Neural progenitor cell (in vitro differentiated cells): ENCODE measurements at places on chromosomes 5 and 9.
A peak's percentile ranks its signal among the peaks of the same experiment; 100 is the strongest.

GRCh38 chr5:118953652-118954005 is 34.7 kb downstream of the DTWD2 start:
- no peak overlapping the region for H3K27ac ChIP-seq
- H3K4me3 ChIP-seq = no peak overlapping the region
- no peaks in the 10 kb centered on the region for H3K27me3 ChIP-seq
- peaks cover 9% of the 10 kb centered on the region for H3K4me1 ChIP-seq

- no peak for DNase-seq
- no peak overlapping the region for H3K27ac ChIP-seq
- H3K27me3 ChIP-seq = no peaks in the 10 kb centered on the region
- no peaks in the 10 kb centered on the region for H3K4me1 ChIP-seq
- H3K36me3 ChIP-seq = no peaks in the 10 kb centered on the region
- no peak overlapping the region for H3K4me3 ChIP-seq
Observed at GRCh38 chr5:149201121-149201637, 59.9 kb downstream of the ABLIM3 start.

GRCh38 chr9:136977649-136978072 is 357 bp downstream of the PTGDS start:
- no peaks in the 10 kb centered on the region for H3K36me3 ChIP-seq
- peaks cover 17% of the 10 kb centered on the region for H3K27me3 ChIP-seq
- DNase-seq = peak; percentile 53
- peak overlapping the region; percentile 57 for H3K4me3 ChIP-seq
- H3K27ac ChIP-seq = no peak overlapping the region
- H3K4me1 ChIP-seq = peaks cover 7% of the 10 kb centered on the region

- H3K27ac ChIP-seq = no peak overlapping the region
- no peaks in the 10 kb centered on the region for H3K27me3 ChIP-seq
- H3K36me3 ChIP-seq = no peaks in the 10 kb centered on the region
- no peak overlapping the region for H3K4me3 ChIP-seq
- no peak for DNase-seq
- no peaks in the 10 kb centered on the region for H3K4me1 ChIP-seq
Observed at GRCh38 chr5:40572937-40573336, 106.8 kb upstream of the PTGER4 start.

GRCh38 chr9:109117856-109118807 is 1.6 kb downstream of the TMEM245 start:
- H3K27me3 ChIP-seq = no peaks in the 10 kb centered on the region
- peak overlapping the region; percentile 87 for H3K4me3 ChIP-seq
- H3K27ac ChIP-seq = no peak overlapping the region
- H3K36me3 ChIP-seq = no peaks in the 10 kb centered on the region
- H3K4me1 ChIP-seq = peaks cover 22% of the 10 kb centered on the region

DNA sequence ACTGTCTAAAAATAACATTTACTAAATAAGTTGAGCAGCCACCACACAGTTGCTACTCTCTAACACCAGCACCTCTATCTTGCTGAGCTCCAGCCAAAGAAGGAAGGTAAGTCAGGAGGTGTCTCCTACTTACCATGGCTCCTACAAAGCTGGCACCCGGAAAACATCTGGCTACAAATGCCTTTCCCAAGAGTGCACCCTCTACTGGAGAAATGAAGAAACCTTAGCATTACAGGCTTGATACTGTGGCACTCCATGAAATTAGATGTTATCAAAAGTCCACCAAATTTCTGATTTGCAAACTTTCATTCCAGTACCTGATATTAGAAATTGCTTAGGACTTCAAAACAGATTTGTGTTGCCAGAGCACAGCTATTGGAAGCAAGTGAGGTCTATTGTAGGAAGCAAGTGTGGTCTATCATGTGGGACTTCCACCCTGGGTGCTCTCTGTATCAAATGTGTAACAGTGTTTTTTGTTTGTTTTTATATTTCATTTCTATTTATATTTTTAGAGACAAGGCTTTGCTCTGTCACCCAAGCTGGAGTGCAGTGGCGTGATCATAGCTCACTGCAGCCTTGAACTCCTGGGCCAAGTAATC is 25.7 kb upstream of the RFK start:
- H3K27me3 ChIP-seq = no peaks in the 10 kb centered on the region
- H3K4me1 ChIP-seq = peaks cover 4% of the 10 kb centered on the region
- no peak overlapping the region for H3K4me3 ChIP-seq

GRCh38 chr9:71249729-71250317 is 128.4 kb upstream of the TRPM3 start:
- H3K4me1 ChIP-seq = peaks cover 52% of the 10 kb centered on the region
- H3K4me3 ChIP-seq = no peak overlapping the region
- H3K27me3 ChIP-seq = no peaks in the 10 kb centered on the region
- H3K36me3 ChIP-seq = no peaks in the 10 kb centered on the region

DNA sequence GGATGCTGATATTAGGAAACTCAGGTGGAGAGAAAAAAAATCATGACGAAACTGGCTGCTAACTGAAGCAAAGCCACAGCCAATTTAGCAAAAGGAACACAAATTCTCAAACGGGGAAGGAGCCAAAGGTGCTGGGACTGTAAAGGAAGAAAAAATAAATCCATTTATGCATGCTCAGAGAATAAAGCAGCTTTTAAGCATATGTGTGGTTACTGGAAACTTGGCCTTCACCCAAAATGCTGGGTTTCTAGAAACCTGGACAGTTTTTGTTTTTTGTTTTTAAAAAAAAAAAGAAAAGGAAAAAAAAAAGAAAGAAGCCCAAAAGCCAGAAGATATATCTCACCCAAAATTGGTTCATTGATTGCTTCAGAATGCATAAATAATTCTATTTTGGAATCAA is 8.0 kb downstream of the WHRN start:
- no peak overlapping the region for H3K4me3 ChIP-seq
- H3K27me3 ChIP-seq = no peaks in the 10 kb centered on the region
- H3K36me3 ChIP-seq = no peaks in the 10 kb centered on the region

- no peak for DNase-seq
- peaks cover 4% of the 10 kb centered on the region for H3K36me3 ChIP-seq
- H3K4me3 ChIP-seq = no peak overlapping the region
- no peaks in the 10 kb centered on the region for H3K4me1 ChIP-seq
- no peak overlapping the region for H3K27ac ChIP-seq
- H3K27me3 ChIP-seq = no peaks in the 10 kb centered on the region
Observed at GRCh38 chr5:115214541-115214940, 44.8 kb upstream of the TRIM36 start.

DNA sequence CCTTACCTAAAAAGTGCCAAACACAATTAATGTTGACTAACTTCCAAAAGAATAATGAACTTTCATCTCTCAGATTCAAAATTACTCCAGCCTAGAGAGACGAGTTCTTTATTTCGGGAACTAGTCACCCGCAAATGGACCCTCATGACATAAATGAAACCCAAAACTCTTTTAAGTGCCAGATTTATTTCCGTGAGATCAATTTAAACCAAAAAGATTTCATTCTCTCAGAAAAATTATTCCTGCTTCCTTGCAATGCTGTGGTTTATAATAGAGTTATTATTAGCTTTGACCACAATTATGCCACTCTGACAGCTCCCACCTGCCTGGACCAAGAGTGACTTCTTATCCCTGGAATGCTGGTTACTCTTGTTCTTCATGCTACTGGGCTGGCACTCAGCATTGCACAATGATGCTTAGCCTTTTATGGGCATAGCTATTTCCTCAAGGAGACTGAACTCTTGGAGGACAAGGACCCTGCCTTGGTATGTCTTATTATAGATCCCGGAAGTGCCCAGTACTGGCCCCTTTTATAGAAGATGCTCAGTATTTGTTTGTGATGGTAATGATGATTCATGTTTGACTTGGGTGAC is 183.5 kb downstream of the SNX18 start:
- no peak overlapping the region for H3K4me3 ChIP-seq
- no peak for DNase-seq
- peaks cover 20% of the 10 kb centered on the region for H3K4me1 ChIP-seq
- H3K27ac ChIP-seq = no peak overlapping the region
- H3K36me3 ChIP-seq = no peaks in the 10 kb centered on the region

GRCh38 chr5:37086466-37087173 is 162.6 kb downstream of the CPLANE1 start:
- DNase-seq = no peak
- H3K4me3 ChIP-seq = no peak overlapping the region
- no peak overlapping the region for H3K27ac ChIP-seq

GRCh38 chr9:1709347-1709746 is 305.8 kb upstream of the SMARCA2 start:
- H3K27me3 ChIP-seq = no peaks in the 10 kb centered on the region
- no peak overlapping the region for H3K4me3 ChIP-seq
- DNase-seq = peak; percentile 7
- H3K27ac ChIP-seq = no peak overlapping the region
- no peaks in the 10 kb centered on the region for H3K36me3 ChIP-seq

- H3K4me1 ChIP-seq = peaks cover 22% of the 10 kb centered on the region
- DNase-seq = no peak
- no peaks in the 10 kb centered on the region for H3K27me3 ChIP-seq
- H3K36me3 ChIP-seq = no peaks in the 10 kb centered on the region
- no peak overlapping the region for H3K4me3 ChIP-seq
- no peak overlapping the region for H3K27ac ChIP-seq
Observed at GRCh38 chr9:134215420-134215698, 51.0 kb upstream of the RNU6ATAC start.

DNA sequence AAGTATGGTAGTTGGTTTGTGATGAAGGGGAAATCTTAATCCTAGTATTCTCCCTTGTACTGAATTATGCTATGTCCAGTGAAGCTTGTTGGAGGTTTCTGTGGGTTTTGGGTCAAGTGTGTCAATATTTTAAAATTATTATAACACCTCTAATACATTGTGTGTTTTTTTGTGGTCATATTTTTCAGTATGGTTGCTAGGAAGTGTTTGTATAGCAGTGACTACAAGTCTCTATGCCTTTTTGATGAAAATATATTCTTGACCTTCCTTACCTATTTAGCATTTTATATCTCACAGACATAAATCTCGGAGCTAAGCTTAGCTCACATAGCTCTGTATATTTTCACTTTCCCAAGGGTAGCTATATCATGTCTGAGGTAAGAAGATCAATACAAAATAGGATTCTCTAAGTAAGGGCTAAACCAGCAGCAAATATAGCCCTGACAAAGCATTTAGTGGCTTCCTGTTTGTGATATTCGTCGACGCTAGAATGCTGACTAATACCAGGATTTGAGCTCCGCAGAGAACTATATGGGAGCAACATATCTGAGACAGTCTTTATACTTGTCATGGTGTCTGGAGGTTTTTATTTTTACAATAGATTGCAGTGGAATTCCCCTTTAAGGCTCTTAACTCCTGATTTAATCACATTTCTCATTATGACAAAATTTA is 82.3 kb downstream of the MACIR start:
- peaks cover 4% of the 10 kb centered on the region for H3K4me1 ChIP-seq
- H3K36me3 ChIP-seq = no peaks in the 10 kb centered on the region
- no peak for DNase-seq
- no peak overlapping the region for H3K4me3 ChIP-seq
- H3K27ac ChIP-seq = no peak overlapping the region

- H3K36me3 ChIP-seq = no peaks in the 10 kb centered on the region
- H3K27me3 ChIP-seq = no peaks in the 10 kb centered on the region
- DNase-seq = no peak
- H3K4me3 ChIP-seq = no peak overlapping the region
Observed at GRCh38 chr9:133998915-133999595, 6.9 kb upstream of the VAV2 start.

GRCh38 chr9:33229359-33230114 is 10.4 kb upstream of the SPINK4 start:
- H3K4me1 ChIP-seq = no peaks in the 10 kb centered on the region
- H3K27ac ChIP-seq = no peak overlapping the region
- H3K27me3 ChIP-seq = peaks cover 5% of the 10 kb centered on the region
- no peak overlapping the region for H3K4me3 ChIP-seq
- DNase-seq = no peak
- no peaks in the 10 kb centered on the region for H3K36me3 ChIP-seq

DNA sequence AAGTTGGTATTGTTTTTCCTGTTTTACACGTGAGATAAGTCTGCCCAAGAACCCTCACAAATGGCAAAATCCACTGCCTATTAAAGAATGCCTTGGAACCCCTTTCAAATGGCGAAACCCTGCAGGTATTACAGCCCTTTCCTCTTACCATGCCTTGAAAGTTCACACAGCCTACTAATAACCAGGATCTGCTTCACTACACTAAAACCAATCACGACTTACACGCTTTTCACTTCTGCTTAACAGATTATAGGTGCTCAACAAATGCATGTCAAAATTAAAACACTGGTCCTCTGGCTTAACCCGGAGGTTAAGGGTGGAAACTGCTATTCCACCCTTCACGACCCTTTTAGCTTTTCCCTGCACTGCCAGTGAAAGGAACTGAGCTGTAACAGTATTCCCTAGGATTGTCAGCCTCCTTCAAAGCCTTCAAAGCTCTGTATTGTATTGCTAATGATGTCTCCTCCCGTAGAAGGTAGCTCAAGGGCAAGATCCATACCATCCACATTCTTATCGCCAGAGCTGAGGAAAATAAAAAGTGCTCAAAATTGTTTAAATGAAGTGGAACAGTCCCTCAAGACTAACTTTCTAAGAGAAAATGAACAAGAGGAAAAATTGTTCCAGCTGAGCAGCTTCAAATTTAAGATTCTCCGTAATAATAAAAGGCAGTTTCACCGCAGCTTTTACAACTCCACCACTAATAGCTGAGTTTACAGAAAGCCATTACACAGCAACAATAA is 997 bp downstream of the AUH start:
- H3K36me3 ChIP-seq = no peaks in the 10 kb centered on the region
- peak overlapping the region; percentile 99 for H3K4me3 ChIP-seq
- peaks cover 12% of the 10 kb centered on the region for H3K4me1 ChIP-seq
- H3K27ac ChIP-seq = no peak overlapping the region
- peak; percentile 56 for DNase-seq
- H3K27me3 ChIP-seq = no peaks in the 10 kb centered on the region

DNA sequence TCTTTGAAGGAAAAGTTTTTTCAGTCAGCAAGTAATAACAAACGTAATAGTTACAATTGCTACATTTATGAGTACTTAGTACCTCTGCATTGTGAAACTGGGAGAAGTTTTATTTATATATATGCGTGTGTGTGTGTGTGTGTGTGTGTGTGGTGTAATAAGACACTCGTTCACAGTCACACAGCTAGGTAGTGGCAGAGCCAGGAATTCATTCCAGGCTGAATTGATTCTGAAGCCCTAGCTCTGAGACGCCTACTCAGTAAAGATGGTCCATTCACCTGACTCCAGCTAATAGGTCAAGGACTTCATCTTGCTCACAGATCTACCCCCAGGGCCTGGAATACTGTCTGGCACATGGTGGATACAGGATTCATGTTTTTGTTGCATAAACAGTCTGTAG is 13.6 kb upstream of the CAST start:
- H3K27ac ChIP-seq = no peak overlapping the region
- no peak overlapping the region for H3K4me3 ChIP-seq
- no peaks in the 10 kb centered on the region for H3K4me1 ChIP-seq
- no peaks in the 10 kb centered on the region for H3K27me3 ChIP-seq

DNA sequence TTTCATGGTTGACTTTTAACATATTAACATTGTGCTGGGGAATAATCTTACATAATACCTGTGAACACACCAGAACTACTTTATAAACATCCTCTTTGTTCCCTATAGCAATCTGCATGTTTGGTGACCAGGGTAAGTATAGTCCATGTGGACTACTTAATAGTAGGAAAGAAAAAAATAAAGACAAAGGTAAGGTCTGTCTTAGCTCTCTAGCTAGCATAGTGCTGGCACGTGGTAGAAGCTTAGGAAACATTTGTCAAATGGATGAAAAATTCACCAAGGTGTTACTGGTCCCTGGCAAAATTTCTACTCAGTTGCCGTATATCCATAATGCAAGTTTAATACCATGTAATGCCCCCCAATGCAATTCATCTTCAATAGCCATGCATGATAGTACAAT is 78.6 kb upstream of the ABCA1 start:
- no peaks in the 10 kb centered on the region for H3K36me3 ChIP-seq
- H3K4me3 ChIP-seq = no peak overlapping the region
- no peaks in the 10 kb centered on the region for H3K27me3 ChIP-seq
- no peak for DNase-seq
- H3K27ac ChIP-seq = no peak overlapping the region
